ENCODE measurements at places on chromosomes 2 and 18. TPM values are rescaled to one million over a fixed set of nuclear protein-coding genes. Genes with fewer than 3 reads are reported as not detected.

Gene CYS1
- total RNA-seq: 0.29 TPM

Gene MARCO
- not detected for total RNA-seq

Gene GKN2
- total RNA-seq: not detected

Gene PLEK
- total RNA-seq: not detected

Gene B4GALT6
- 18.4 TPM for total RNA-seq

Gene TTN
- under 0.01 TPM for total RNA-seq

Gene PXDN
- total RNA-seq: 3.1 TPM

Gene GALNT13
- total RNA-seq: 0.21 TPM

Gene KIAA2012
- not detected for total RNA-seq

Gene ATAD2B
- total RNA-seq: 7.9 TPM

Gene PMS1
- total RNA-seq: 13.6 TPM

Gene SLC39A10
- 40.6 TPM for total RNA-seq

Gene ZNF521
- 1.9 TPM for total RNA-seq

Gene ATIC
- 45.8 TPM for total RNA-seq

Gene CHRNG
- total RNA-seq: not detected

Gene AFF3
- total RNA-seq: 2.8 TPM

All from SK-MEL-5 (cell line).